GM12892 (cell line): ENCODE measurements at places on chromosomes 4 and X.

GRCh38 chr4:126758493-126758892, 874.3 kb upstream of the INTU start:
- DNase-seq, result no peak

DNA sequence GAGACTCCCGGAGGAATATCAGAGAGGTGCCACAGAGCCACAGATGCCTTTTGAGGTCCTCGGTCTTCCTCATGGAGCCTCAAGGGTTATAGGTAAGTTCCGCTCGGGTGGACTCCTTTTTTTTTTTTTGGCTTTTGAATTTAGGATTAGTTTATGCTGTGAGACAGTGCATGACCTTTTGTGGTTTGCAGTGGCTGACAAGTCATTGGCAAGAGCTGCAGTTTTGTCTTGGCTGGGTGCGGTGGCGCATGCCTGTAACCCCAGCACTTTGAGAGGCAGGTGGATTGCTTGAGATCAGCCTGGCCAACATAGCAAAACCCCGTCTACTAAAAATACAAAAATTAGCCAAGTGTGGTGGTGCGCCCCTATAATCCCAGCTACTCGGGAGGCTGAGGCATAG, 4.5 kb upstream of the GRSF1 start:
- DNase-seq, result no peak

DNA sequence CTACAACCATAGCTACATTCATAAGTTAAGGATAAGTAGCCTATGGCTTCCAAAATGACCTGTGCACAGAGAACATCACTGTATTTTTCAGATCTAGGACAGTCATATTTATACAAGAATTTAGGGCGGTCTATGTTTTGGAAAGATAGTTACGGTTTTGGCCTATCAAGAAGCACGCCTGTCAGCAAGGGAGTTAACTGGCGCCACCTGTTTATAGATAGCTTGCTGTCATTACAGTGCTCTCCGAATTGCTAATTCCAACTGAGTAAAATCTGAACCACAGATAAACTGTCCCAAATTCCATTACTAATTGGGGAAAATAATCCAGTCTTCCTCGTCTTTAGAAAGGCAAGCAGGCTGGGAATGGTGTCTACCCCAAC, 646 bp downstream of the ABCB7 start:
- no peak for DNase-seq

DNA sequence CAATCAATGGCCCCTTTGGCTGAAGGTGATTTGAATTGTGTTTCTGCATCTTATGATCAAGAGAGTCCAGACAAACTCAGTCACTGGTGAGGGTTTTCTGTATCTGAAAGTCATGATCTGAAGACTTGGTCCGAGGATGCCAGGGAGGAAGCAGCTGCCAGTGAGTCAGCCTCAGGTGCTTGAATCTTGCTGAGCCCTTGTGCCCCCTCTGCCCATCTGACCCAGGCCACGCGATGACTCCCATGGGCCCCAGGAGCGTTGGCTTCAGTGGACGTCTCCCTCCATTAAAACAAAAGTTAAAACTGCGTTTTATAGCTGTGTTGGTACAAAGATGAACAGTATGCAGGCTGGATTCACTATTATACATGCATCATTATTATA, 62.0 kb downstream of the HTRA3 start:
- no peak for DNase-seq

DNA sequence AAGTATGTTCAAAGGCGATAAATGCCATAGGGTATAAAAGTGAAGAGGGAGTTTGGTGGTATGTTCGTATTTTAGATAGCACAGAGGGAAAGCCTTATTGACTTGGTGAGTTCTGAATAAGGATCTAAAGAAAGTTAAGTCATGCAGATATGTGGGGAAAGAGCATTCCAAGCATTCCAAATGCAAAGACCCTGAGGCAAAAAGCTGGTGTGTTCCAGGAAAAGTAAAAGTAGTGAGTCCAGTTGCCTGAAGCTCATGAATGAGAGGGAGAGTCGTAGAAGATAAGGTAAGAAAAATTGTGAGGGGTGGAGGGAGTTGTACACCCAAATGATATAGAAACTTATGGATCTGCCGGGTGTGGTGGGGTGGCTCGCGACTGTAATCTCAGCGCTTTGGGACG, 426.7 kb downstream of the RPA4 start:
- DNase-seq, result no peak
